Breast epithelium (tissue), 4 donors: ENCODE measurements at places on chromosomes 6 and 20.

GRCh38 chr6:97645757-97646156 lies 362.7 kb upstream of the MMS22L start:
- DNase-seq, result no peak

DNA sequence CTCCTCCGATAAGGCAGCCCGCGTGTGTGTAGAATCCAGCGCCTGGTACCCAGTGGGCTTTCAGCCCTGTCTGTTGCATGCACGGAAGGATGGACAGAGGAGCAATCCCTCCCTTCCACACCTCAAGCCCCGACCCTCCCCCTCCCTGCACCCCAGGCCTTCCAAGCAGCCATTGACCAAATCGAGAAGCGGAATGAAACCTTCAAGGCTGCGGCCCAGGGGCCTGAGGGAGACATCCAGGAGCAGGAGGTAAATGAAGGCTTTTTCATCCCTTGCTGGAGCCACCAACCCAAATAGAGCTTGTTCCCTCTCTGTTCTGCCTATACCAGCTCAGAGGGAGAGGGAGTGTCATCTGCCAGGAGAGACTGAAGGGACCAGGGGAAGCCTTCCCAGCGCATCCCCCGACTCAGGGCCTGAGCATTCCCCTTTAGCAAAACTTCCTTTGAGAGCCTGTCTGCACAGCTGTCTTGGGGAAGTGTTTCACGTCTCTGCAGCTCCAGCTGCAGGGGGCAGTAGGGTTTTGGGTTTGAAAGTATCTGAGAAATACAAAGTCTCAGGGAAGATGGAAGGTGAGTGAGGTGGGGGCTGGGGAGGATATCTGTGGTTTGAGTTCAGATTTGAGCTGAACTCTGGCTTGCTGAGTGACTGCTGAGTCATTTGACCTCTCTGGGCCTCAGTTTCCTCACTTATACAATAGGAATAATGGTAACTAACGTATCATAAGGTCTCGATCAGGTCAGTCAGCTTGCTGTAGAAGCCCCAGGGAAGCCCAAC lies 16.1 kb downstream of the FGD2 start:
- no peak for DNase-seq

GRCh38 chr20:36663031-36663430 lies 17.0 kb upstream of the SLA2 start:
- no peak for DNase-seq

GRCh38 chr6:127900935-127901334 lies at the start of gene THEMIS:
Gene THEMIS (minus strand): TSS chr6:127901058. CDS start chr6:127900932, 126 bp downstream.
- DNase-seq, result no peak

- DNase-seq, result no peak
Observed at GRCh38 chr6:2125158-2125557, 120.2 kb downstream of the GMDS start.

GRCh38 chr6:140988780-140989179 lies 1143.9 kb upstream of the GJE1 start:
- DNase-seq, result no peak

GRCh38 chr20:1895674-1896483 lies 672 bp downstream of the SIRPA start:
- DNase-seq, result peak; percentile 57

DNA sequence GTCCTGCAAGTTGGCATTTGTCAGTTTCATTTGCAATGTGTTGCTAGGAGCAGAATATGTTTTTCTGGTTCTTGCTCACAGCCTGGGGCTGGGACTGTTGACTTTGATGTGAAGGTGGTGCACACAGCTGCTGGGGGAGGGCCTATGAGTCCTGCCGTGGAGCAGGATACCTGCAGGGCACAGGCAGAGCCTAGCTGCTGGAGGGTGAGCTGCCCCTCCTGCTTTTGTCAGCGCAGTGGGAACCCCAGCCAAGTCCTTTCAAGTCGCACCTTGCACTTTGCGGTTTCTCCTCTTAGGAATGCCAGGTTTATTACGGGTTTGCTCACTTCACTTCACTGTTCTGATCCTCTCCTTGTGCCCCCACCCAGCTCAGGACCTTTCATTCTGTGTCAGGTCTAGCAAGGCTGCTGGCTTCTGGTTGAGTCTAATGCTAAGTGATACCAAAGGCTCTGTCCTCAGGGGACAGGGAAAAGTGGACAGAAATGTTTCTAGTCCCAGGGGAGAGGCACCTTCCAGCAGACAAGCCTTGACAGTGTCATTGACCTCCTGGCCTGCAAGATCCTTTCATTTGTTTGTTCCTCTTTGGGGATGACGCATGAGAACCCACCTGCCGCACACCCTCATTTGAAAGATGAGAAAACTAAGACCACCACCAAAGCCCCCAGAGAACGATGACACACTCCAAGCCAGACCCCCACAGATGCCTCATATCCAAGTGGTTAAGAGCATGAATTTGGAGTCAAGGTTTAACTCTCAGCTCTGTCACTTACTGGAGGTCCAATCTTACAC lies 2.7 kb upstream of the SPO11 start:
- DNase-seq, result peak; percentile 77

DNA sequence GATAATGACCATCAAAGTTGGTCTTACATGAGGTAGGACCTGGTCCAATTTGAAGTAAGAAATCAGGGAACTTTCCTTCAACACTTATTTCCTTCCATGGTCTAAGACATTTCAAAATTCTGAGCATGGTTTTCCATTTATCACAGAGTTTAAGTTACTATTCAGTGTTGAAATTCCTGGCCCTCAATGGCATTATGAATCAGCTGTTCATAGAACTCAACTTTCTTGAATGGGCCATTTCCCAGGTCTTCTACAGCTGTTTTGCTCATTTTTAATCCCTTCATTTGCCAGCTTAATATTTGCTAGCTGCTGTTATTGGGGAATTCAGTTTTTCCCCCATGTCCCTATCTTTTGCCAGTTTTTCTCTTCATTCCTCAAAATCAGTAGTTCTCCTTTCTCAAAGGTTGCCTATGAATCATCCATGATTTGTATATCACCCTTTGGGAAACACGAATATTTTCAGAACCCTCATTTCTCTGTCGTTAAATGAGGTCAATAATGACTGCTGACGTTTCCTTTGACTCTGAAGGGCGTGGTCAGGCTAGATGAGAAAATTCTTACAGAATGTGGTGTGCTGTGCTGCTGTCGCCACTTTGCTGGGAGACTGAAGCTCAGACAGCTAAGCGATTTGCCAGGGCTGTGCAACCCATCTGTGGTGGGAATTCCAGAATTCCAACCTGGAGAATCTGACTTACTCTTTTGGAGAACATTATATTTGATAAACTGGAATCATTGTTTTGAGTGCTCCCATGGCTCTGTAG lies 216.5 kb upstream of the FLRT3 start:
- no peak for DNase-seq

DNA sequence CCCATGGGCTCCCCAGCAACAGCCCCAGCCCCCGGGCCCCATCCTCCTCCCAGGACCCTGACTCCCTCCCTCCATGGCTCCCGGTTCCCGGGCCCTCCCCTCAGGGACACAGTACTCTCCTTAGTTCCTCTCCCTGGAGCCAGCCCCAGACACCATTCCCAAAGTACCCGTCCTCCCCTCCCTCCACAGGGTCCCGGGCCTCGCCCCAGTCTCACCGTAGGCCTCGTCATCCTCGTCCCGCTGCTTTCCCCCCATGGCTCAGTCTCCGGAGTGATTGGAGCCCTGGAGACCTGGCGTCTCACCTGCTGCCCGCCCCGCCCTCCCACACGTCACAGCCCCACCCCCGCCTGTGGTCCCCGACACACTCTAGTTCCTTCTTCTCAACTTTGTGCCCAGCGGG lies at the start of gene SLC44A4:
Gene SLC44A4 (minus strand): TSS at position 272 of the 400 bp plus-strand sequence. CDS start 17 bp downstream, at position 255.
- DNase-seq, result no peak

DNA sequence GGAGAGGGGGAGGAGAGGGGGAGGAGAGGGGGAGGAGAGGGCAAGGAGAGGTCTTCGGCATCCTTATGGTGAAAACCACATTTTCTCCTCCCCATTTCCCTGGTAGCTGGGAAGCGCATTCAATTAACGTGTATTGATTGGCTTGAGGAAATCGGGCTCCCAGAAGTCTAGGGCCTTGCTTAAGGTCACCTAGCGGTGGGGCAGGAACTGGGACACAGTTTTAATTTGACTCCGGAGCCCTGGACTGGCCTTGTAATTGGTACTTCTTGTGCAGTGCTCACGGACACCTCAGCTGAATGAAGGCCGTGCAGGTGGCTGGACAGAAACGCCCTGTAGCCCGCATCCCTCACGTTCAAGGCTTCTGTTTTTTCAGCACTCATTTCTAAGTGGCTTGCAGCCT lies 42.8 kb downstream of the CTCFL start:
- DNase-seq, result no peak

GRCh38 chr6:85436411-85436810 lies 13.5 kb upstream of the NT5E start:
- DNase-seq, result no peak

DNA sequence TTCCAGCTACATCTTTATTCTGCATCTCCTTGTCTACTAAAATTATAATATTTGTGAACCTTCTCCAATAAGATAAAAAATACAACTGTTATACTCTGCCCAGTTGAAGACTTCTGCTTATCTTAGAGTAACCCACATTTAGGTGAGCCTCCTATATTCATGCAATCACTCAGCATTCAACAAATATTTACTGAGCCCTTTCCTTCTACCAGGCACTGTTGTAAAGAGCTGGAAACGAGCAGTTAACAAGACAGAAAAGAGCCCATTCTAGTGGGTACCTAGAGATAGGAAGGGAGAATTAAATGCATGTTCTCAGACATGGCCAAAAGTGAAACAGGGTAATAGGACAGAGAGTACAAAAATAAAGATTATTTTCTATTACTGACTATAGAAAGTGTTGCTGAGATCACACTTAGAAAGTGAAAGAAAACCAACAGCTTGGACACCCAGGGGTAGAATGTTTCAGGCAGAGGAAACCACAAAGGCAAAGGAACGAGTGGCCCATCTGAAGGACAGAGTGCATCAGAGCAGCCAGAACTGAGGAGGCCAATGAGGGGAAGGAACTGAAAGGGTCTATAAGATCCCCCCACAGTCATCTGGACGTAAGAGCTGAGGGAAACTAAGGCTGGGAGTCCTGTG lies 50.8 kb upstream of the SMLR1 start:
- no peak for DNase-seq

GRCh38 chr20:38855356-38855755 lies 49.9 kb downstream of the PPP1R16B start:
- no peak for DNase-seq

DNA sequence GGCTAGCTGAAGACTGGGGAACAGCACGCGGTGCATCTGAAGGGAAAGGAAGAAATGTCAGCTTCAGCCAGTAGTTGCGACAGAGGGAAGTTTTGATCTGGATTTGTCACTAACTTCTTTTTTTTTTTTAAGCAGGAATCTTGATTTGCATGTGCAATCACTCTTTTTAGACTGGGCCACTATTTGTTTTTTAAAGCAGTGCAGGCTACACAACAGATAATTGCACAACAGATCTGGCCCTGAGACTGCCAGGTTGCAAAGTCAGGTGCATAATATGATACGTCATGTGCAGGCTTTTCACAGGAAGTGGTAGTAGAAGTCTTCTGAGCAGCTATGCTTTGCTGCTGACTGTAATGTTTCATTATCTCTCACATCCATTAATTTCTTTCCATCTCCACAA lies 13.5 kb downstream of the PFDN4 start:
- DNase-seq, result no peak

DNA sequence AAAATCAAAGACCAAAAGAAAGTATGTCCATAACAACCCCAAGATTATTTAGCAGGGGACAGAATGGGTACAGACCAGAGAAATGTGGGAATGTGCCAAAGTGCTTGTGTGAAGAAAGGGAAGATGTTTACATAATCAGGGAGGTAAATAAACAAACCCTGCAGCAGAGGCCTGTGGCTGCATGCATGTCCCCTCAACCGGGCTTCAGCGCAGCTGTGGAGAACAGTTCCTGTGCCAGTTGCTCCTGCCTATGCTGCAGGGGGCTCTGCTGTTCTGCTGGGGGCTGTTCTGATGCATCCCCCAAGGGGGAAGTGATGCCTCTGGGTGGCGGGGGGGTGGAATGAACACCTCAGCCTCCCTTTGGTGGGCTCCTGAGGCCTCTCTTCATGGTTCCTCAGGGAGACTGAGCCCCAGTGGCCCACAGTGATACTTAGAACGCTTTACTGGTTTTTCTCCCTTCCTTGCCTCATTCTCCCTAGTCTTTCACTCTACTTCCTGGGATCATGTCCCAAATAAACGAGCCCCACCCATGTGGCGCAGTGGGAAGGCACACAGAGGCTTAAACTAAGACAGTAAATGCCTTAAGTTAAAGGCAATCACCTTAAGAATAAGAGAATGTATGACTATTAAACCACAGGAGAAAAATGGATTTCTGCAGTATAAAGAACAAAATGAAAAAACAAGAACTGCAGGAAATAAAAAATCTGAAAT lies 23.0 kb downstream of the RAB23 start:
- no peak for DNase-seq

DNA sequence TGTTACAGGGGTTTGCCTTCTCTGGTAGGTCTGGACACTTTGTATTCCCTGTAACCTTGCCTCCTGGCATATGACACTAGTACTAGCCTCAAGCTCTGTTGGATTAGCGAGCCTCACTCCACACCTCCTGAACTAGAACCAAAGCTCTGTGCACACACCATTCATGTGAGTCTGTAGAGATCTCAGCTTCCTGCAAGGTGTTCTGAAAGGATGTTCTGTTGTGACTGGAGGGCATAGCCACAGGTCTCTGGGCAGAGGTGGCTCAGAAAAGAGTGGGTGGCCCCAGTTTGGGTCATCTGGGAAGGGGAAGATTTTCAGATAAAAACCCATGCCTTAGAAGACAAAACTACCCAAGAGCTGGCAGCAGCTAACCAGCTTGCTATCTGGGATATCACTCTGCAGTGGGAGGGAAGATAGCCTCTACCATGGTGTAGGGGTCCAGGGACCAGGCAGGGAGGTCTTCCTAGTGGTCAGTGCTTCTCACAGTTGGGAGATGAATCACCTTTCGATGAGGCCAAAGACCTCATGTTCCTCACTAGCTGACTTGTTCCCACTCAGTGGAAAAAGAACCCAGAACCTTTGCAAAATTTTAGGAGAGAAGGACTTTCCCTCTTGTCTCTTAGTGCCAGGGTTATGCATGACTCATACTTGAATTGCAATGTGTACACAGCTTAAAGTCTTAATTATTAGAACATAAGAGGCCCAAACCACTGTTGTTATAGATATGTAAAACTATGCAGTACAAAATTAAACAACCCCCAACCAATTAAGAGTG lies 41.4 kb downstream of the HLA-F start:
- DNase-seq, result no peak

DNA sequence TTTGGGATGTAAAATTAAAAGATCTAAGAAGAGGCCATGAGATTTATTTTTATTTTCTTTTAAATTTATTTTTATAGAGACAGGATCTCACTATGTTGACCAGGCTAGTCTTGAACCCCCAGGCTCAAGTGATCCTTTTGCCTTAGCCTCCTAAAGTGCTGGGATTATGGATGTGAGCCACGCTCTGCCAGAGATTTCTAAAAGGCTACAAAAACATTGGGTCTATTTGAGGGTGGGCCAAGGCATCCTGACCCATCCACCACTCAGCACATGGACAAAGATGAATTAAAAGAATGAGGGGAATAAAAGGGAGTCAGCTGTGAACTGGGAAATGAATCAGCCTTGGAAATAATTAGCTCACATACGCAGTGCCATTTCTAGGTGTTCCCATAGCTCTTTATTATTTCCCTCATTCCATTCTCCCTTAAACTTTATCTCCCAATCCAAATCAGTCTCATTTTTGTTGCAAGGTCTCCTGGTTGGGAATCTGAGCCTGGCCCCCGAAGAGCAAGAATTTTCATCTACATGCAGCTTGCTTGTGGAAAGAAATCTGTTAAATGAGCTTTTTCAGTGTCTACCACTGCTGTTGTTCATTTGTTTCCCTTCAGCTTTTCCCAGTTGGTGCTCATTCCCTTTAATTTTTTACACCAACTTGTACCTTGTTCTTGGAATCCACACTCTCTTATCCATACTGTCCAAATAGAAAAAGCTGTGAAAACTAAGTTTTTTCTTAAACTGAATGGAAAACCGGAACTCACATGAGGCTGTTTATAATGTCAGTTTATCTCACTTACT lies 66.9 kb downstream of the MKKS start:
- no peak for DNase-seq

- DNase-seq, result no peak
Observed at GRCh38 chr6:1362643-1363042, 26.7 kb upstream of the FOXF2 start.
